ENCODE measurements at places on chromosomes 13 and 19.

DNA sequence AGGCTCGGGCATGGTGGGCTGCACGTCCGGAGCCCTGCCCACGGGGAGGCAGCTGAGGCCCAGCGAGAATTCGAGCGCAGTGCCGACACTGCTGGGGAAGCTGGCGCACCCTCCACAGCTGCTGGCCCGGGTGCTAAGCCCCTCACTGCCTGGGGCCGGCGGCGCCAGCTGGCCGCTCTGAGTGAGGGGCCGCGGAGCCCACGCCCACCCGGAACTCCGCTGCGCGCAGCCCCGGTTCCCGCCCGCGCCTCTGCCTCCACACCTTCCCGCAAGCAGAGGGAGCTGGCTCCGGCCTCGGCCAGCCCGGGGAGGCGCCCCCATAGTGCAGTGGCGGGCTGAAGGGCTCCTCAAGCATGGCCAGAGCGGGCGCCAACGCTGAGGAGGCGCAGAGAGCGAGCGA is 2080.4 kb downstream of the PCDH9 start:
- DNase-seq, result no peak

DNA sequence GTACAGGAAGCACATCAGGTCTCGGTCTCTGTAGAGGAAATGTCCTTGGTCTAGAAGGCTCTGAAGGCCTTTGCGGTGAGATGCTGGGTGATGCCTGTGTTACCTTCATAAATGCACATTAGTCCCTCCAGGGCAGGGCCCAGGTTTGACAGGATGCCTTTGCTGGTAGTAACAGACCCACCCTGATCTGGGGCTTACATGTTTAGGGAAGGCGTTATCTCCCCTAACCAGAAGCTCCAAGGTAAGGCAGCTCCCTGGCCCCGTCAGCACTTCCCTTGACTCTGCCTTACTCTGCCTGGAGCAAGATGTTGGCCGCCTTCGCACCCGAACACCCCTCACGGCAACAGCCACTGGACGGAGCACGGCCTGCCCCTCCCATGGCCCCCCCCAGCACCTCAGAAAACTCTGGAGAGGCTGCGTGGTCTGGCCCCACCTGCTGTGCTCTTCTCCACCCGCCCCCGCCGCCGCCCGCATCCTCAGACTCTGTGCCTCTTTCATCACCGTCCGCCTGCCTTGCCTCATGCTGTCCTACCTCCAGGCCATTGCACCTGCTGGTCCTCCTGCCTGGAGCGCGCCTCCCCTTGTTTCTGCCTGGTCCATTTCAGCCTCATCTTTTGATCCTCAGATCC is 9.1 kb downstream of the AP2A1 start:
- no peak for DNase-seq

- DNase-seq, result no peak
These were observed 3.9 kb downstream of the PIH1D1 start for GRCh38 chr19:49447485-49448431.

GRCh38 chr19:15247107-15248014 is 15.1 kb upstream of the EPHX3 start:
- no peak for DNase-seq

- DNase-seq, result peak; percentile 35
These were observed 45.8 kb downstream of the GGACT start for GRCh38 chr13:100542826-100543156.

DNA sequence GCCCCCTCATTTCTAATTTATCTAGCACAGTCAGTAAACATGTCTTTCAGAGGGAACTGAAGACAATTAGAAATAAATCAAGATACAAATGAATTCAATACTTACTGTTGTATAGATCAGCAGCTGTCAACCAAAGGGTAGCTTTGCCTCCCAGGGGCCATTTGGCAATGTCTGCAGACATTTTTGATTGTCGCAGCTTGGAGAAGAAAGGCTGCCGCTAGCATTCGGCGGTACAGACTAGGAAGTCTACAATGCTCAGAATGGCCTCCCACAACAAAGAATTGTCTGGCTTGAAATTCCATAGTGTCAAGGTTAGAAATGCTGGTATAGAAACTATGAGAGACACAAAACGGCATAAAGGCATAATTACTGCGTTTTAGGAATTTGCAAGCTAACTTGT is 91.6 kb downstream of the RGCC start:
- DNase-seq, result no peak

DNA sequence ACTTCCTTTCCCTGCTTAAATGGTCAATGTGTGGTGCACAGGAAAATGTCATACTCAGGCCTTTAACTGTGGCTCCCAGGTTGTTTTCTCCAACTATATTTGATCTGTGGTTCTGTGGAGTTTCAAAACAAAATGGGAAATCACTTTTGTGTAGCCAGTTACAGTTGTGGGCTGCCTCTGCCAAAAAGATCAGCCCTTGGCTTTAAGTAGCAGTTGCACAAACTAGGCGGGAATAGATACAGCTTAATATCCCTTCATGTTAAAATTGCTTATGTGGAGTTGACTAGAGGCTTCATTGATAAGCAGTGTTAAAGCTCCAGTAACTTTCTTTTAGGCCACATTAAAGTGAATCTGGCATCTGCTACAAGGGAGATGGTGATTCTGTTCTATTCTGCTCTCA is 284.8 kb downstream of the SHISA2 start:
- DNase-seq, result no peak

GRCh38 chr13:27921961-27922882 is 2.4 kb downstream of the PDX1 start:
- DNase-seq, result no peak

DNA sequence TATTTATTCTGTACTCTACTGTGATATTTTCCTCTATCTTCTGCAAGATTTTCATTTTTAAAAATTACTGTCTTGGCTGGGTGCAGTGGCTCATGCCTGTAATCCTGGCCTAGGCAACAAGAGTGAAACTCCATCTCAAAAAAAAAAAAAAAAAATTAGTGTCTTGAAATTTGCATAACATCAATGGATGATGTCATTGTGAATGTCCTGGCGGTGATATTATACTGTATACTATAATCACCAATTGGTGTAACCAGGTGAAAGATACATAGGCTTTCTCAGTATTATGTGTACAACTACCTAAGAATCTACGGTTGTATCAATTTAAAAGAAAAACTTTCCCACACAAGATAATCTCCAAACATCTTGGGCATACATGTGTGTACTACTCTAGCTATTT is 15.2 kb downstream of the ZNF331 start:
- DNase-seq, result no peak

DNA sequence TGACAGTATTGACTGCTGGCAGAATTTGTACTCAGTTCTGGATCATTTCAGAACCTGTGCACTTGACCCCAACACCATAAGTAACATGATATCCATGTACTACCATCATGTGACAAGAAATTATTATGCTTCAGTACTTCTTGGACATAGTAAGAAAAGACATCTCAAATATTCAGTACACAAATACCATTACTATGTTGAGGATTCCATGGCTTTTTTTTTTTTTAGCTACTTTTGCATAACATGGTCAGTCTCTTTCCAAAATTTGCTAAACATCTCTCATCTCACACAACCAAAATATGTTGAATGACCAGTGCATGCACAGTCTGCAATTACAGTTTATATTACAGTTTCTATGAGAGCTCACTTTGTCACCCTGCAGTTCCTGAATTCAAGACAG is 85.3 kb downstream of the FLT1 start:
- DNase-seq, result no peak

- peak; percentile 73 for DNase-seq
These were observed 18.1 kb downstream of the ARHGEF18 start for GRCh38 chr19:7366701-7367420.

GRCh38 chr13:92963029-92963428 is 263.6 kb upstream of the GPC6 start:
- peak; percentile 55 for DNase-seq

GRCh38 chr19:2659856-2660432 is 42.5 kb downstream of the GNG7 start:
- DNase-seq, result no peak

- no peak for DNase-seq
These were observed 28.3 kb downstream of the INSR start for GRCh38 chr19:7265963-7266362.

DNA sequence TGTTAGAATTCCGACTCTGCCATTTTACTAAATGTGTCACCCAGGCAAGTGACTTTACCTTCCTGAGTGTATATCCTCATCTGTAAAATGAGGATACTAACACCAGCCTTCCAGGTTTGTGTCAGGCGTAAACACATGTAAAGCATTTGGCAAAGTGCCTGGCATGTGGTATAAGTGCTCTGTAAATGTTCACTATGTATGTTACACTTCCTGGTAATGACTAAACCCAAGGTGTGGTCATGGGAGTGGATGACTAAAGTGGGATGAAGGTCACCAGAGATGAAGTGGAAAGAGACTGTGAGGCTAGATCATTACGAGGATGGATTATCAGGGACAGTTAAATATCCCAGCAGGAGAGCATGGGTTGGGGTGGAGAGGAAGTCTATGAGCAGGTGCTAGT is 25.6 kb downstream of the DEDD2 start:
- DNase-seq, result peak; percentile 96

DNA sequence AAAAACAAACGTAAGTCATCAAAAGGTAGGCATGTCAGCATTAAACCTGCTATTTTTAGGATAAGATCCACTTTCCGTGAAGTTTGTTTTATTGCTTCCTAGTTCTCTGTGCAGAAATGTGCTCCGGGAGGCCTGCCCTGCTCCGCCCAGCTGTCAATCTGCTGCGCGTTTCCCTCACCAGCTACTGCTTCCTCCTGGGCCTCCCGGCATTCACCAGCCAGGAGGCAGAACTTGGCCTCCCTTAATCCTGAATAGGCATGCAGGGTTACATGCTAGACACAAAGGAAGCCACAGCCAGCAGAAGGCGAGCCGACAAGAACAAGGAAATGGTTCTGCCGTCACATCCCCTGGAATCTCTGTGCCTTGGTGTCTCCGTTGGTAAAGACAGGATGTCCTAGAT is 386.2 kb downstream of the IRS2 start:
- DNase-seq, result no peak

DNA sequence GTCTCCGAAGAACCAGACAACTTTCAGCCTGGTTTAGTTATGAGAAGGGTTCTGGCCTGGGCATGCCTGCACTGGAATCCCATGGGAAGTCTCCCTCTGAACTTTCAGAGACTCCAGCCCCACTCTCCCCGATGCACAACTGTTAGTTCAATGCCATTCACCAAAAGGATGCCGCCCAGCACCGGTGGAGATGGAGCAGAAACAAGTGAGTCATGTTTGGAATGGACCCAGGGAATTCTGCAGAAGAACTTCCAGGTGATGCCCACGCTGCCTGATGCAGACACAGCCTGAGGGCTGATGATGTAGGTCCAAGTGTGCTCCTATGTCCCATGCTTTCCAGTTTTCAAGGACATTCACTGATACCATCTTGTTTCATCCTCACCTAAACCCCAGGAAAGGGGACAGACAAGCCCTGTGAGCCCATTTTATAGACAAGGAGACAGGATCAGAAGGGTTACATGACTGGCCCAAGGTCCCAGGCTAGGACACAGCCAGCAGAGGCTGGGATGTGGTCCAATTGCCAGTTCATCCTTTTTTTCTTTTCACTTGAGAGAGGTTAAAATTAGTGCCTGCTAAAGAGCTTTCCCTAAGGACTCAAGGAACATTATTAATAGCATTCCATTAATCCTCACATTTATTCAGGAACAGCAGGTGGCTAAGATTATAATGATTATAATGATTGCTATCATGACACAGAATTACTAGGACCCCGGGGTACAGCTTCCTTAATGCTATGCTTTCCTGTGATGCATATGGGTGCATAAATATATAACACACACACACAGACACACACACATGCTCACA is 39.5 kb downstream of the SIAH3 start:
- DNase-seq, result peak; percentile 9

GRCh38 chr19:20860339-20860738 is 62.7 kb upstream of the ZNF85 start:
- no peak for DNase-seq
